ENCODE measurements at places on chromosomes 1 and 21.

GRCh38 chr21:16424331-16424751 lies 694.6 kb downstream of the USP25 start:
- no peak for DNase-seq

DNA sequence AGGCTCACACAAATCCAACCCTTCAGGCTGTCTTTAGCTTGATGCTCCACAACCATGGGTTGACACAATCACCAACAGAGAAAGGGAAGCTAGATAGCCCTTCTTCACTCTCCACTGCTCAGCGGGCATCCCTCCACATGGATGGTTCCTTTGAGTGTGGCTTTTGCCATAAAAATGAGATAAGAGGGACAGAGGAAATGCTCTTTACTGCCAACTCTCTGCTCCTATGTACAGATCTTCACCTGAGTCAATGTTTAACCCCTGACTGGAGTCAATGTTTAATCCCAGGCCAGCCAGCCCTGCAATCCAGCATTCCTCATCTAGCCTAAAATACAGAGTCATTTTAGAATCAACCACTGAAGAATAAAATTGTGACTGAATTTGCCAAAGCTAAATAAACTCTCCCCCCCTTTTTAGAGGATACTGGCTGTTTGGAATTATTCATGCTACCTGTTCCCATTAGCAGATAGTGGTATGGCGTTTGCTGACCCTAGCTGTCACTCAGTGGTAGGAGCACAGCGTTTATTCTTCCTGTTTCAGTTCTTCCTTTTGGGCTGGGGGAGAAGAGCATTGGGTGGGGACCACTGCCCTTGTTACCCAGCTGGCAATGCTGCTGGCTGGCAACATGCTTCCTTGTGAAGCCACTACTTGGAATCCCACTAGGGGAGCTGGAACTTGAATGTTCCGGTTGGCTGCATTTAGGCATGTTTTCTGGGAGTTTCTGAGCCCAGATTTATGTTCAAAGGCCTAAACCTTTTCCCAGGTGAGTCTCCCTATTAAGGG lies 5.2 kb upstream of the PIGR start:
- DNase-seq: no peak

DNA sequence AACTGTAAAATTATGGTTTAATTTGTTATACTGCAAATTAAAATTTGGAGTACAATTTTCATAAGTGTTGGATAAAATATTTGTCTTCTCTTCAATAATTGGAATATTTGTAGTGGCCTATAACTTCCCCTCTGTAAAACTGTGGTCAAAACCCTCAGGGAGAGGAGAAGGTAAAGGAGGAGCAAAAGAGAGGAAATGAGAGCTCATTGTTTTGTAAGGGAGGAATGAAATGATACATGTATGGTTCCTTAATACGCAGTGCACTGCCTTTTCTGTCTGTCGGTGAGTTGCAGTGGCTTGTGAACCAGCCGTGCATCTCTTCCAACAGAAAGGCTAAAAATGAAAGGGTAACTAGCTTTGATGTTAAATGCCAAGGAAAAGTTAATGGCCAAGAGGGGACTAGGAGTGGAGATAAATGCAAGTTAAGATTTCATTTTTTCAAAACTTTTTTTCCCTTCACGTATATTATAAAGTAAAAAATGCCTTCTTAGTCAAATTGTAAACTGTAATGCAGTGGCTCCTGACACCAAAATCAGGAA lies 26.4 kb downstream of the LRRC8D start:
- no peak for DNase-seq

DNA sequence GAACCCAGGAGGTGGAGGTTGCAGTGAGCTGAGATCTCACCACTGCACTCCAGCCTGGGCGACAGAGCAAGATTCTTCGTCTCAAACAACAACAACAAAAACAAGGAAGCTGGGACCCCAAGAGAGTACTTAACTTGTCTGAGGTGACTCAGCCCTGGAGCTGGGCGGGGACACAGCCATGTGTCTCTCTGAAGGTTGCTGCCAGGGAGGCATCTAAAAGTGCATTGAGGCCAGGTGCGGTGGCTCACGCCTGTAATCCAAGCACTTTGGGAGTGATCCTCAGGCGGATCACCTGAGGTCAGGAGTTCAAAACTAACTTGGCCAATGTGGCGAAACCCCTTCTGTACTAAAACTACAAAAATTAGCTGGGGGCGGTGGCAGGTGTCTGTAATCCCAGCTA lies 7.7 kb downstream of the IFI6 start:
- DNase-seq: no peak

DNA sequence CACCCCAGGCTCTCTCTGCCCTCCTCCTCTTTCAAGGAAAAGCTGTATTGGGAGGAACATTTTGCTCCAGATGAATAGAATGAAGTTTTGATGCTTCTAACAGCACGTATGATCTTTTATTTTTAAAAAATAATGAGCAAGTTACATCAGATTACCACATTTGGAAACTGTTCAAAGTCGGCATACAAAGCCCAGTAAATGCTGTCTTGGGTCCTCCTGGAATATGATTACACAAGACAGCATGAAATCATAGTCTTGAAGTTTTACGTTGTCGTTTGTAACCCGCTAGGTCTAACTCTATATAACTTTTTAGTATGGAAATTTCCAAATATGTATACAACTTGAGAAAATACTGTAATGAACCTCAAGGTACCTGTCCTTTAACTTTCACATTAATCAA lies 385.6 kb downstream of the HLX start:
- DNase-seq: peak; percentile 21
